Cardiac fibroblast (primary cell): ENCODE measurements at places on chromosomes 7 and 10.
A peak's percentile ranks its signal among the peaks of the same experiment; 100 is the strongest.

- no peak for DNase-seq
These were observed 346.7 kb upstream of the AKR1E2 start for GRCh38 chr10:4479342-4479741.

DNA sequence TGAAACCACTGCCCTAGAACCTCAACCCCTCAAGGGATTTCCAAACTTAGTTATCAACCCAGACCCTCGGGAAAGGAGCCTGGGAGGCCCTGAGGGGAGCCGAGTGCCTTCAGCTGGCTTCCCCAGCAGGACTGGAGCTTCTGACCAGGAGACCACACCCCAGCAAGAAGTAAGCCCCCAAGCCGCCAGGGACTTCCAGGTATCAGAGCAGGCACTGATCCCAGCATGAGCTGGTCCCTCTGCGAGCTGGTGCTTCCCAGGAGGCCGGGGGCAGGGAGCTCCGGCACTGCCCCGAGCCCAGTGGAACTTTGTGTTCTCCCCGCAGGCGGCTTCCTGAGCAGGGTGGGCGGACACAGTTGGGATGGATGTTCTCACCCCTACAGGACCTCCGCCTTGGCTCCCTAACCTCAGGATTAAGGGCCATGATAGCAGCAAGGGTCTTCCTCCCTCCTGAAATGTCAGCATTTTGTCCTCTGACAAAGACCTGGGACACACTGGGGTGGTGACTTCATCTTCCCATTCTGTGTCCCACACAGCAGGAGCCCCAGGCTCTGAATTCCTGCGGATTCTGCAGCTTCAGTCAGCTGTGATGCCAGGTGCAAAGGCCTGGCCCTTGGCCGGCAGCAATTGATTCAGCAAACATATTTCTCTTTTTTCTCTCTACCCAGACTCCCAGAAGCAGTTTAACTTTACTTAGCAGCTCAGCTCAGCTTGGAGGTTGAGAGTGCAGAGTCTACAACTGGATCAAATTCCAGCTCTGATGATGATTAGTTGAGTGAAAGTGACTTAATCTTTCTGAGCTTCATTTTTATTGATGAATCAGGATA, 11.6 kb downstream of the ATP6V0E2 start:
- DNase-seq = no peak

- no peak for DNase-seq
These were observed 58.0 kb upstream of the PNLIP start for GRCh38 chr10:116487522-116488430.

DNA sequence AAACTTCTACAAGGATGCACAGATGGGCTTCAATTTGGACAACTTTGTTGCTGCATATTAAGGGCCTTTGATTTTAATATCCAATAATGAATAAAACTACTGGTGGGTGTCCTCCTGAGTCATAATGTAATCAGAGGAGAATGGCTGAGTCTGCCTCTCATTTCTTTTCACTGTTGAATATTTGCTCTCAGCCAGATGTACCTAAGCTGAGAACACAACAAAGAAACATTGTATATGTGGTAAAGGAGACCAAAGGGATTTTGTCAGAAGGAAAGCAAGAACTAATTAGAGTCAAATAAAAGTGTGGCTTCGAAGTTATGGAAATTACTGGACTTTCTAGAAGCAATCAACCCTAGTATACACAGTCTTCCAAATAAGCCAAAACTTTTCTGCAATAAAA, 131.0 kb upstream of the BET1 start:
- no peak for DNase-seq

DNA sequence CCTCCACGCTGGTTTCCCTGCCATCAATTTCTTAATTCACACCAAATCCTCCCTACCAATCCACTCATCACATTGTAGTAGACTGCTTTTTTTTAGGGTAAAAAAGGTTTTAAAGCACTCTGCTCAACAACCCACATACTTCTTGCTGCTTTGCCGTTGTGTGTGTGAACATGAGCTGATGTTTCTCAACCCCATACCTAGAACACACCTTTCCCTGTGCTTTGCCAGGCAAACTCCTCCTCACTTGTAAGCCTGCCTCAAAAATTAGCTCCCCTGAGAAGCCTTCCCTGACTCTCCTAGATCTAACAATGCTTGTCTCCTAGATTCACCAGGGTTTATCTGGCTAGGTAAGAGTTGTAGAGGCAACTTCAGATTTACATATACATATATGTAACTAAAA, 119.0 kb upstream of the FAM133B start:
- DNase-seq = no peak

- DNase-seq = no peak
These were observed 12.1 kb downstream of the ODAD2 start for GRCh38 chr10:27986821-27987220.

DNA sequence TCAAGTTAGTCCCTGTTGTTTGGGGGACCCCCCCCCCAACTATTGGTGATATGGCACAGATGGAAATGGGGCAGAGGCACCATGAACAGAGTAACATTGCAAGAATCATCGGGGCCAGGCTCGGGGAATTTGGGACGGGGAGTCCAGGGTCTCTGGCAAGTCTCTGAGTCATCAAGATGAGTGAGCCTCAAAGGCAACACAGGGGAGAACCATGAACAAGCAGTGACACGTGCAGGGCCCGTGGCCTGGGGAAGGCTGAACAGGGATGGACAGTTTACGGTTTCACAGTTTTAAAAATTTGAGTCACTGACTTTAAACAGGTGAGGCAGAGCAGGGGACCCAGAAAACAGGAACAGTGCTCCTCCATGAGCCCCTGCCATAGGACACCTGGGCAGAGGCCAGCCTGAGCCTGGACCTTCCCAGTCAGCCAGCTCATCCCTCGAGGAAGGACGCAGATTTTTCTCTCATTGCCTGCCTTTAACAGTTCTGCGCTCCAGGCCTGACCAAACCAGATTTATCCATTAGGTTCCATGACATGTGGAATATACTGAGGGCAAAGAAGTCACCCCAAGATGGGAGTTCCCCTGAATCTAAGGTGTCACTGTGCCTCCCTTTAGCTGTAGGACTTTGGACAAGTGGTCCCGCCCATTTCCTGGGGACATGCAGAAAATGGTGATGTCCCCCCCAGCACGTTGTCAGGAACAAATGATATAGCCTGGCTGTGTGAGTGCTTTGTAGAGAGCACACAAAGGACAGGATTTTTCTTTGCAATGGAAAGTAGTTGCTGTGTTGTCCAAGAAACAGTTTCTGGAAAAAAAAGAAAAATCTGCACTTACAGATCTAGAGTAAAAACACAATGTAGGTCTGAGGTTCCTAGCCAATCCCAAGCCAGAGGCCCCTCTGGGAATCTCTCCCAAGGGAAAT, 23.8 kb downstream of the CHST15 start:
- no peak for DNase-seq

GRCh38 chr10:23826421-23826820, 382.5 kb upstream of the KIAA1217 start:
- DNase-seq = peak; percentile 20

DNA sequence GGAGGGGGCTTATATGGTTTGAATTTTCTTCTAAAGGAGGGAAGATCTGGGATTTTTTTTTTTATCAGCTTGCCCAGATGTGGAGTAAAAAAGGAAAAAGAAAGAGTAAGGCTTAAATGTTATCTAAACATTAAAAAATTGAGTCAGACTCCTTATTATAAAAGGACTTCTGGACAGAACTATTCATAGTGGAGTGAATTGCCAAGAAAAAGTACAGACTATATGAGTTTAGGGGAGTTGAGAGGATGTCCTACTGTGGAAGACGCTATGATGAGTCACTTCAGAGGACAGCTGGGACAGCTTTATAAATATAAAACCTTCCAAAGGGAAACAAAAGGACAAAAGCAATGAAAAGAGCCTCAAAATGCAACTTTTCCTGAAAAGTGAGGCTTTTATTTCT, 73.0 kb downstream of the TFPI2 start:
- peak; percentile 68 for DNase-seq

GRCh38 chr7:10875080-10875479, 98.6 kb upstream of the PHF14 start:
- no peak for DNase-seq

GRCh38 chr10:110530131-110530831, 32.6 kb downstream of the DUSP5 start:
- peak; percentile 84 for DNase-seq

GRCh38 chr7:142381727-142382390, 124.0 kb upstream of the PRSS58 start:
- DNase-seq = no peak

- DNase-seq = peak; percentile 78
These were observed 3.0 kb downstream of the ZYX start for GRCh38 chr7:143384148-143384547.

GRCh38 chr10:89167915-89168314, 39.2 kb downstream of the CH25H start:
- no peak for DNase-seq

DNA sequence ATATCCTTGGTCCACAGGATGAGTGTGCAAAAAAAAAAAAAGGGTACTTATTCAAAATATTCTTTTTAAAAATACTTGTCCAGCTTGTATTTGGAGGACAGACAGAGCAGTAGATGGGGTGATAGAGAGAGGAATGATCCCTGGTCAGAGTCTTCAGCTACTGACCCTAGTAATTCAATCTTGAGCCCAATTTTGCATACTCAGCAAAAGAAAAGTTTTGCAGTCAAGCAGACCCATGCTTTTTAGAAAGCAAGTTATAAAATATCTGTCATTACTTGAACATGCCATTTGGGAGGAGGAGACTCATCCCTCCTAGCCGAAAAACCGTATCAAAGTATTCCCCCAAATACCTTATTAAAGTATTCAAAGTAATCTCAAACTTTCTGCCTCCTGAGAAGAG, 585.0 kb downstream of the KCNMA1 start:
- no peak for DNase-seq

DNA sequence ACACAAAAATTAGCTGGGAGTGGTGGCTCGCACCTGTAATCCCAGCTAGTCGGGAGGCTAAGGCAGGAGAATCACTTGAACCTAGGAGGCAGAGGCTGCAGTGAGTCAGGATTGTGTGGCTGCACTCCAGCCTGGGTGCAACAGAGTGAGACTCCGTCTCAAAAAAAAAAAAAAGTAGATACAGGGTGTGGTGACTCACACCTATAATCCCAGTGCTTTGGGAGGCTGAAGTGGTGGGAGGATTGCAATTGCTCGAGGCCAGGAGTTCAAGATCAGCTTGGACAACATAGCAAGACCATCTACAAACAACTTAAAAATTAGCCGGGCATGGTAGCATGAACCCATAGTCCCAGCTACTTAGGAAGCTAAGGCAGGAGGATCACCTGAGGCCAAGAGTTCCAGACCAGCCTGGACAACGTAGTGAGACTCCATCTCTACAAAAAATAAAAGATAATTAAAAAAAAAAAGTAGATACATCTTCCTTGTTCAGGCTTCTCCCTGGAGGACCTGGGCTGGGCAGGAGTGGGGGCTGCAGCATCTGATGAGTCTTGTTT, 2.0 kb downstream of the MOSPD3 start:
- no peak for DNase-seq

GRCh38 chr7:37673523-37673922, 10.0 kb upstream of the GPR141 start:
- DNase-seq = no peak

- no peak for DNase-seq
These were observed 28.8 kb downstream of the ARL4A start for GRCh38 chr7:12716134-12716681.

GRCh38 chr7:1193593-1194424, 33.8 kb upstream of the ZFAND2A start:
- peak; percentile 61 for DNase-seq

- DNase-seq = no peak
These were observed 47.5 kb upstream of the FGFR2 start for GRCh38 chr10:121645696-121646095.

GRCh38 chr7:43385856-43386255, 197.1 kb upstream of the STK17A start:
- DNase-seq = no peak

DNA sequence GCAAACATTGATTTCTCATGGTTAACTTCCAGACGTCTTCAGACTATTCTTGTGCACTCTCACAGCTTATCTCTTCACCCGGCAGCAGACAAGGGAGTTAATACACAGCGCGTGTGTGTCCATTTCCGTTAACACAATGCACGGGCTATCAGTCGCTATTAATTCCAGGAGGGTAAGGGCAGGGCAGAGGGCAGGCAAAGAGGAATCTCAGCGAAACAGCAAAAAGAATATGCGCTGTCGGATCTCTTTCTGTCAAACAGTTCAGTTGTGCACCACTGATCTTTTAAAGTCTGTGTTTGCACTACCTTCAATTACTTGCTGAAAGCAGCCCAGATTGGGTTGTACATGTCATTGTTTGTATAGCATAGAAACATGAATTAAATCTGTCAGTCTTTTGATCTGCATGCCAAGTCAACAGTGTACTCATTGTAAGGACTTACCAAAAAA, 41.1 kb upstream of the CABCOCO1 start:
- DNase-seq = no peak

DNA sequence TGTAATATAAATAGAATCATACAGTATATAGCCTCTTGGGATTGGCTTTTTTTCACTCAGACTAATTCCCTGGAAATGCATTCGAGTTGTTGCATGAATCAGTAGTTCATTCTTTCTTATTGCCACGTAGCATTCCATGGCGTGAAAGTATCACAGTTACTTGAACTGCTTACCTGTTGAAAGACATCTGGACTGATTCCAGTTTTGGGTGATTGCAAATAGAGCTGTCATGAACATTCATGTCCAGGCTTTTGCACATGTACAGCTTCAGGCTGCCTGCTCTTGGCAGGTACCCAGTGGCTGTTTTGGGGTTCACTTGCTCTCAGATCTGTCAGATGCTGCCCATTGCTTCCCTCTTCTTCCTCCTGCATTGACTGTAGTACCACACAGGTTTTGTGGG, 54.9 kb downstream of the LRGUK start:
- DNase-seq = no peak

- DNase-seq = no peak
These were observed 95.9 kb upstream of the LEP start for GRCh38 chr7:128145191-128145590.

DNA sequence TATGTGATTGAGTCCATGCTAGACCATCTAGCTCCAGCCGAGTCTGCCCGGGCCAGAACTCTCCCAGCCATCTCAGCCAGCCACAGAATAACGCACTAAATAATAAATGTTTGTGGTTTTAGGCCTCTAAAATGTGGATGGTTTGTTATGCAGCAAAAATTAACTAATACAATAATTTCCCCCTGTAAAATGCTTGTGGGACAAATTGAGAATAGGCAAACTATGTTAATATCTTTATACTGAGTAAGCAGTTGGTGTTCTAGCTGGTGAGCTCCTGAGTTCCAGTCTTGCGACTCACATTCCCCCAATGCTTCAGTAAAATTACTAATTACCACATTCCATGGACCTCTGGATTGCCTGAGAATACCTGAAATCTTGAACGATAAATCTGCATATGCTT, 316.8 kb upstream of the NFE2L3 start:
- peak; percentile 45 for DNase-seq

DNA sequence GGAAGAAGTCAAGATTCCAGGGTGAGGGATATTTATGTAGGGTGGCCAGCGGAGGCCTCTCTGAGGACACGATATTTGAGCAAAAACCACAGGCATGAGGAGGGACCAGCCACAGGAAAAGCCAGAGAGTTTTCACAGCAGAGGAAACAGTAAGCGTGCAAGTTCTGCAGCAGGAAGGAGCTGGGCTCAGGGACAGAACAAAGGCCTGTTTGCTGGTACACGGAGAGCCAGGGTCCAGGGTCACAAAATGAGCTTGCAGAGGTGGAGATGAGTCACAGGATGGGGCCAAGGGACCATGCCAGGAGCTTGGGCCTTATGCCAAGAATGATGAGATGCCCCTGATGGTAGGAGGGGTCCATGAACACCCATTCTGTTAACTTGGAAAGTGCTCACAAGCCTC, 283.5 kb downstream of the PLXNA4 start:
- peak; percentile 34 for DNase-seq

- DNase-seq = no peak
These were observed 62.8 kb upstream of the ADGRA1 start for GRCh38 chr10:133024704-133025557.
